ENCODE measurements at places on chromosomes 6 and 20.
A peak's percentile ranks its signal among the peaks of the same experiment; 100 is the strongest.

DNA sequence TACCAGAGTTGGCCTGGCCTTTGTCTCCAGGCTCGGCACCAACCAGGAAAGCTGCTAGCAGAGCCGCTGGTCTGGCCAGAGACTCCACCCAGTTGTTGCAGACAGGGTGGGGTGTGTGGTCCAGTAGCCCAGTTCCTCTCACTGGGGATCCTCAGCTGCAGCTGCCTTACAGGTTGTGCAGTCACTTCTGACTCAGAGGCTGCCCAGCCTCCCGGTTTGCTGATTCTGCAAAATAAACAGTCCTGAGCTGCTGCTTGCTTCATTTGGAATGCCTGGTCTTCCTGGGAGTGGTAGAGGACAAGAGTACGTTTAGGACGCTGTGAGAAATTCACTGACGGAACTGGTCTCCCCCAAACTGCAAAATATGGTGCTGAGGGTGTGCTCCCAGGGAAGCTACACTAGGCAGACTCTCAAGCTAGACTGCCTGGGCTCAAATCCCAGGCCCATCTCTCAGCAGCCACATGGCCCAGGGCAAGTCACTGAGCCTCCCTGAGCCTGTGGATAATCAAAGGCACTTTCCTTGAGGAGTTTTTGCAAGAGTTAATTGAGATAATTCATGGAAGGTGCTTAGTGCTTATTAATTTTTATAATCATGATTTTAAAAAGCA, 246.1 kb downstream of the TFAP2C start:
- DNase-seq: peak; percentile 57

DNA sequence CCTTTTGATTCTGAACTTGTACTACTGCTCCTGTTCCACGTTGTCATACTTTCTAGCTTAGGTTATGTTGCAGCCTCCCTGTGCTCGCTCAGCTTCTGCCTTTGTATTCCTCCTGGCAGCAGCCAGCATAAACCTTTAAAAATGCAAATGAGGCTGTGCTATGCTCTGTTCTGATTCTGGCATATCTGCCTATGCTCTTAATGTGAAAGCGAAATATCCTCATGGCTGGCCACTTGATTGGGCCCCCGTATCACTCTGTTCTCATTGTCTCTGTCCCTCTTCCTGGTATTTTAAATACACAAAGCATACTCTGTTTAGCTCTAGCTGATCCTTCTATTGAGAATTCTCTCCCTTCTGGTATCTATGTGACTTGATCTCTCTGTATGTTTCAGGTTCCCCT, 139.0 kb downstream of the JARID2 start:
- no peak for DNase-seq

GRCh38 chr6:2166717-2167116, 78.7 kb downstream of the GMDS start:
- no peak for DNase-seq

DNA sequence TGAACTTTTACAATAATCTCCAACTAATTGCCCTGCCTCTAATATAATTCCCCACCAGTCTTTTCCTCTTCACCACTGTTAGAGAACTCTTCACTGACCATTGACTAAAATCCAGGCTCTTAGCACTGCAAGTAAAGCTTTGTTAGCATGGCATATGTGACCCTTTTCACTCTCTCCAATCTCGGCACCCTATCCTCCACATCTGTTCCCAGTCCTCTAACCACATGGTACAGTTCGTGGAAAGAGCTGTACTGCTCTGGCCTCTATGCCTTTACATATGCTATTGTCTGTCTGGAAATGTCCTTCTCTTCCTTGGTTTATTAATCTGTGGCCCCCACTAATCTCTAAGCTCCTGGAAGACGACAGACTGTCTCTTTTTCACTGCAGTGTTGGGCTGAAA, 63.0 kb upstream of the EIF2S2 start:
- DNase-seq: no peak

DNA sequence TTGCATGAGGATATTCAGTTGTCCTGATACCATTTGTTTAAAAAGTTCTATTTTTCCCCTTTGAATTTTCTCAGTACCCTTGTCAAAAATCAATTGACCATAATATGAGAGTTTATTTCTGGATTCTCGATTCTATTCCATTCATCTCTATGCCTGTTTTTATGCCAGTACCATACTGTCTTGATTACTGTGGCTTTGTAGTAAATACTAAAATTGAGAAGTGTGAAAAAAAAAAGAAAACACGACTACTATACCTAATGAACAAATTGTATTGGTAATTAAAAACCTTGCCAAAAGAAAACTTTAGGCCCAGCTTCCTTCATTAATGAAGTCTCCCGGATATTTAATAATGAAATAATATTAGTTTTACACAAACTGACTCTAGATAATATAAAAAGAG, 185.7 kb downstream of the TBC1D7 start:
- no peak for DNase-seq

- DNase-seq: no peak
Observed at GRCh38 chr6:35089216-35089934, 51.8 kb downstream of the TCP11 start.

DNA sequence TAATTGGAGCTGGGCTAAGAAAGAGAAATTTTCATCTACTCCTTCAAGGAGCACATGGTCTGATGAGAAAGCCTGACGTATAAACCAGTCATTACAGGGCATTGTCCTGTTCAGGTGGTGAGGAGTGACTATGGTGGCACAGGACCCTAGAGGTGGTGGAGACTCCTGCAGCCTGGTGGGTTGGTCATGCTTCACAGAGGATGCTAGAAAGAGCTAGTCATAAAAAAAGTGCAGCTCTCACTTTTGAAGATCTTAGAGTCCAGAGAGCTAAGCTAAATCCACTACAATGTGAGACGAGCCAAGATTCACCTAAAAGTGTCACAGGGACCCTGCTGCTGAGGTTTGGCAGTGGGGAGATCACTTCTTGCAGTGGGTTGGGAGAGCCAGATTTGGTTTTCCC, 9.8 kb upstream of the ZNF831 start:
- DNase-seq: no peak

DNA sequence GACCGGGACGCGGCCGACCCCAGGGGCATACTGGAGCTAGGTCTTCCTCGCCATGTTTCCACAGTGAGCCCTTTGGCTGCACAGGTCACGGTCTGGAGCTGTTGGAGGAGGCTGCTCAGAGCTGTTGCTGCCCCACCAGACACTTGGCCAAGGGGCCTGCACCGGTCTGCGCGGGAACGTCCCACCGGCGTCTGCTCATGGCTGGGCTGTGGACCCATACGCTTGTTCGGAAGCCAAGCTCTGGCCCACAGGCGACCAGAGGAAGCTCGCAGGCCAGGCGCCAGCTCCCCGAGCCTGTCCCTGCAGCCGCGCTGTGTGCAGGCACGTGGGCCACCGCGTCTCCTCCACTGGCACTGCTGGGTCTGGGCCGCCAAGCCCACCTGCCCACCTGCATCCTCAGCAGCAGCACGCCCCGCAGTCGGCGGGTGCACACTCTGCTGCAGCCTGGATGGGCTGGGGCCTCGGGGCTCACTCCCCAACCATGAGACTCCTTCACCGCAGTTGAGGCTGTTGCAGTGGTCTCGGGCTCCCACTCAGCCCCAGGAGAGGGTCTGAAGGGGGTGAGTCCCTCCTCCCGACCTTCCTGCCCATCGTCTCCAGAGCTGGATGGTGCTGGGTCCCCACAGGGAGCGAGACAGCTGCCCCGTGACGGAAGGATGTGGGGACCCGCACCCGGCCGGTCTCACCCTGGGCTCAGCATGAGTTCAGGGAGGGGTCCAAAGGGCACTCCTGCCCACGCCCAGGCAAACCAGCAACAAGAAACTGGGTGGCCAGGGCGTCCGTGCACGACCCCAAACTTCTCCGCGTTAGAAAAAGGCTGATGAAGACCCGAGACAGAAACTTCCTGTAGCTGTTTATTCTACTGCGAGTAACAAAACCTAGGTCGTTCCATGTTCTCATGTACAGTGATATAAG, 15.5 kb upstream of the TCFL5 start:
- DNase-seq: no peak

- no peak for DNase-seq
Observed at GRCh38 chr6:170365593-170365992, 59.0 kb downstream of the FAM120B start.

GRCh38 chr6:151514000-151514730, 20.3 kb downstream of the CCDC170 start:
- DNase-seq: no peak

DNA sequence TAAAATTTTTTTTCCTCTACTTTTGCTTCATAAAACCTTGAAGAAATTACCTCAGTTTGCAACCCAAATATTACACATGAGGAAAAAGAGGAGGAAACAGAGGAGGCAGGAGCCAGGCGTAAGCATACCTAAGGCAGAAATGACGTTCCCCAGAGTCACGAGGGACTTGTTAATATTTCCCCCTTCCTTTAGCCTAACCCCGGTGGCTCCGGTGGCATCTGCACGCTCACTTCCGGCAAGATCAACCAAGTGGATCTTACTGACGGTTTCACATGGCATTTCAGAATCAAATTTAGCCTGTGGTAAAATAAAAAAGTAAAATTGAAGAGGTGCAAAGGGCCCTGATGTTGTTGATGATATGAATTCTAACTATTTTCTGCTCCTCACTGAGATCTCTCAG, 67.4 kb downstream of the KIF16B start:
- DNase-seq: no peak

DNA sequence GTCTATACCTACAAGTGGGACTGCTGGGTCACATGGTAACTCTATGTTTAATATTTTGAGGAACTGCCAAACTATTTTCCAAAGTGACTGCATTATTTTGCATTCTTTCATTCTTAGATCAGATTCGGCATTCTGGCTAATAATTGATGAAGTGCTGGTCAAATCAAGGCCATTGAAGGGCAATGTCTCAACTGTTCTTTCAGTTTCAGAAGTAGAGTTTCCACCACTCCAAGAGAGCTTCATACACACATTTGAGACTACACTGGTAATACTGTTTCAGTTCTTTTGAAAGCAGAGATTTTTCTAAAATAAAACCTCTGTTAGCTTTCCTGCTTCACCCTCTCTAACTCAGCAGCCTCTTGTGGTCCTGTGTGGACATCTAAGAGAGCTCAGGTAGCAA, 154.5 kb downstream of the CFAP61 start:
- no peak for DNase-seq

GRCh38 chr6:137176729-137177128, 3.3 kb upstream of the IL22RA2 start:
- DNase-seq: no peak

- no peak for DNase-seq
Observed at GRCh38 chr6:87755708-87756671, 54.0 kb upstream of the AKIRIN2 start.

DNA sequence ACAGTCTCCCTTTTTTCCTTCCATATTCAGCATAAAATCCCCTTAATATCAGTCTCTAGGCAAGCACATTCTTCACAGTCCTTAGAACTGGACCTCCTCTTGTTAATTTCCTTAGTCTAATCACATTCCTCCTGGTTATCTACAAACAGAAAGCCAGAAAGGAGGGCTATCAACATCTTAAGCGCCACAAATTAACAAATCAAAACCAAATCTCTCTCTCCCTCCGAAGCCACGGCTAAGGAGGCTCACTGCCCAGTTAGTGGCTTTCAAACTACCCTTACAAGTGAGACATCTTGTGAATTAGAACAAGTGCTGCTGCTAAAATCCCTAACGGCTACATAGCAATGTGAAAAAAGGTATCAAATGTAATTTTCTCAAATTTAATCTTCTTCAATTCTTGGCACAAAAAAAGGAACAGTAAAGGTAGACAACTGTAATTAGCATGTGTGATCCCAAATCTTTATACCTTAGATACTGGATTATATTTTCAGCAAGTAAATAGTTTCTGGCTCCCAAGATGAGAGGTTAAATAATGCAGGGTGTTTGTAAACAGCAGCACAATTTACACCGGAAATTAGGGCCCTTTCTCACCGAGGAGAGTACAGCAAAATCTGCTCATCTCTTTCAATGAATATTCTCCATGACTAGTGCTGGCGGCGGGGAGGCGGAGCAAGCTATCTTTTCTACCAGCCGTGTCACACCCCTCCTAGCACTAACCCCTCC, 1.4 kb upstream of the TRIM39 start:
- DNase-seq: peak; percentile 11

DNA sequence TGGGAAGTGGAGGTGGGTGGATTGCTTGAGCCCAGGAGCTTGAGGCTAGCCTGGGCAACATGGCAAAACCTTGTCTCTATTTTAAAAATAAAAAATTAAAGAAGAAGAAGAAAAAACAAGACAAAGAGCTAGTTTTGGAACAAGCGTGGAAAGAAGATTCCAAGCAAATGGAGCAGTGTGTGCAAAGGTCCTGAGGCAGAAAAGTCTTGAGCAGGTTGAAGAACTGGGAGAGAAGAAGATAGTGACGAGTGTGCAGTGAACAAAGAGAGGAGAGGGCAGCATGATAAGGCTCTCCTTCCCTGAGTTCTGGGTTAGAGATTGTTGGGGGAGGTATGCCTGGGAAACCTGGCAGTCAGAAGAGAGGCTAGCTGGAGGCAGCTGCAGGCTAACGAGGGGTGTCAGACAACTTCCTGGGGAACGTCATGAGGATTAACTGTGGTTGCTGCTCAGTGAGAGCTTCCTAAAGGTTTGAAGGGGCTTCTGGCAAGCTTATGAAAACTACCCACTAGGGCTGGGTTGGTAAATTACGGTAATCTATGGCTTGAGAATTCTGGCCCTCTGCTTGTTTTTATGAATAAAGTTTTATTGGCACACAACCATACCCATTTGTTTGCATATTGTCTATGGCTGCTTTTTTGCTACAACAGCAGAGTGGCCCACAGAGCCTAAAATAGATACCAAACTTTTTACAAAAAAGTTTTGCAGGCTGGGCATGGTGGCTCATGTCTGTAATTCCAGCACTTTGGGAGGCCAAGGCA, 128.9 kb downstream of the ZFP64 start:
- DNase-seq: no peak

DNA sequence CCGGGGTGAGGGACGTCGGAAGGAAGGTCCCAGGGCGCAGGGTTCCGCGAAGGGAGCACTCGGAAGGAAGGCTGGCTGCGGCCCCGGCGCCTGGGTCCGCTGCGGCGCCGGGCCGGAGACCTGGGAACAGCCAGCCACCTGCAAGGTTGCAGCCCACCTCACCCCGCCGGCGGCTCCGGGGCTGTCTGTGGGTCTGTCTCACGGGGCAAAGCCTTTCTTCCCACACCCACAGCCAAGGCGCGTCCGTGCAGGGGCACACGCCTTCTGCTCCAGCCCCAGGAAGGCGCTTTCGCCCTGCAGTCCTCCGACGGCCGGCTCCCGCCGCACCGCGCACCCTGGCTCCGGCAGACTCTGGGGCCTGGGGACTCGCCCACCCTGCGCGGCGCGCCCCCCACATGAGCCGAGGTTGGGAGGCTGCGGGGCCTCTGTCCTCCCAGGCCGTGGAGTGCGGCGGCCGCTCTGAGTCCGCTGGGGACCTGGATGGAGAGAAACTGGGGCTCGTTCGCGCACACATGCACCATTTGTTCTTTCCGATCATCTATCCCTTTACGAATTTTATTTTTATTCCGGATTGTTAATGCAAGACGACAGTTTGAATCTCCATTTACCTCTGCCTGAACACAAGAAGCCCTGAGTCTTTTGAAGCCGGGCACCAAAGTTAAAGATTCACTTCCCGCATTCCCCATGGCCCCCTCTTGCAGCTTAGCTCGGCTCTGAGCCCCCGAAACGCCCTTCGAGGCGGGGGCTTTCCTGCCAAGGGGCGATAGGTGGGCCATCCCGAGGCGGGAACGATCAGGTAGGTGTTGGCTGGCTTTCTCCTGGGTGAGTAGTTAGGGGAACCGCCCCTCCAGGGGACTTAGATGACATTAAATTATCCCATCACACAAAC, 4.5 kb upstream of the FOXC1 start:
- DNase-seq: no peak

GRCh38 chr6:159976686-159977254, 7.9 kb downstream of the IGF2R start:
- DNase-seq: no peak

- DNase-seq: no peak
Observed at GRCh38 chr20:24754691-24755090, 194.4 kb upstream of the CST7 start.

Data from GM04504 (cell line).